ENCODE measurements at places on chromosomes 11 and 22. TPM values are rescaled to one million over a fixed set of nuclear protein-coding genes. Genes with fewer than 3 reads are reported as not detected.

Gene LDLRAD3
- 1.1 TPM for total RNA-seq

Gene EFCAB6
- 0.20 TPM for total RNA-seq

Gene TRPC6
- not detected for total RNA-seq

Gene LGR4
- 0.11 TPM for total RNA-seq

Gene IGSF9B
- 134 TPM for total RNA-seq

Gene MMP8
- not detected for total RNA-seq

Gene ABCC8
- 0.50 TPM for total RNA-seq

Gene PDE3B
- 100 TPM for total RNA-seq

Gene OR51E2
- total RNA-seq = not detected

Gene MAPK8IP1
- total RNA-seq = 0.66 TPM

Gene PRSS23
- total RNA-seq = 0.48 TPM

Gene CTSW
- 29.3 TPM for total RNA-seq

Gene MICAL2
- total RNA-seq = 87.6 TPM

Gene SF3A1
- total RNA-seq = 261 TPM

Gene CRYBB3
- 0.32 TPM for total RNA-seq

Gene HRAS
- total RNA-seq = 62.5 TPM

Gene TMPRSS6
- 0.55 TPM for total RNA-seq
